ENCODE measurements at places on chromosomes 1 and 21.

GRCh38 chr1:92483610-92484471 is 2.9 kb downstream of the GFI1 start:
- peak; percentile 20 for DNase-seq

DNA sequence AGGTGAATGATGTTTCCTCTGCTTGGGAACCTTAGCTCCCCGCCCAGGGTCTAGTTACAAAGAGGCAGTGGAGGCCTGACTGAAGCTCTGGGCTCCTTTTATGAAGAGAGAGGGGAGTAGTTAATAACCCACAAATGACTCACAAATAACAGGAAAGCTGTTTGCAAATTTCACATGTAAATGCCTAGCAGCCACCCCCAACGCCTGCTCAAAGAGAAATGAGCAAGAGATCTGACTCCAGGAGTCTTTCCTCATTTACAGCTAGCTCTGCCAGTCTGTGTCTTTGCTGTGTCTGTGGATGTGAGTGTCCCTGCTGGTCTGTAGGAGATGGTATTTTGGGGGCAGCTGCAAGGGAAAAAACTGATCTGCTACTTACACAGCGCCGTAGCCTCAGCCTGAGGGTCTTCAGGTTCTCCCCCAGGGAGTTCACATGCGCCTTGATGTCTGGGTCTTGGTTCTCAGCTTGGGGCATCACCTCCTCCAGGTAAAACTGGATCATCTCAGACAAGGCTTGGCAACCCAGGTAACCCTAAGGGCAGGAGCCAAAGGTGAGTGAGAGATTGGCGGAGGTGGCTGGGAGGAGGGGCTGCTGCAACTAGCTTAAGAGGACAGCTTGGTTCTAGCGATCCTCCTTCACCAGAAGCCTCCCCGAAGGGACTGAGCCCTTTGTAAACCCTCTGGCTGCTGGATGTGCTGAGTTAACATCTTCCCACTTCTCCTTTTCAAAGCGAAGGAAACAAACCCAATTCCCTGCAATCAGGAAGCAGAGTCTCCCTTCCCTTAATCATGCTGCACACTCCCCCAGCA is at the start of gene IL19:
Gene IL19, plus strand, starts transcription at position 243 of the 807 bp plus-strand sequence. CDS start 65,890 bp downstream, outside the sequence.
- DNase-seq = no peak

DNA sequence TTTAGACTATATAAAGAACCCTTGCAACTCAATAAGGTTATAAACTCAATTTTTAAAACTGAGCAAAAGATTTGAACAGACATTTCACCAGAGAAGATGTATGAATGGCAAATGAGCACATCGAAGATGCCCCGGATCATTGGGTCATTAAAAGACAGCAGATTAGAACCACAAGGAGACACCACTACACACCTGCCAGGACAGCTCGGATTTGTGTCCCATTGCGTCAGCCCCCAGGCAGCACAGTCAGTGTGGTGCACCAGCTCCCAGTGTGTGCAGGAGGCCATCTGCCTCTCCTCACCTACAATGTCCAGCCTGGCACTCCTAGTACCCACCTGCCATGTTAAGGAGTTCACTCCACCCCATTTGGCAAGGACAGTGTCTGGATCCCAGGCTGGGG is 61.1 kb upstream of the LRP8 start:
- DNase-seq = no peak

GRCh38 chr1:6757719-6758435 is 27.4 kb upstream of the CAMTA1 start:
- DNase-seq = no peak

GRCh38 chr21:37749132-37749531 is 167.1 kb downstream of the KCNJ6 start:
- DNase-seq = no peak
